ENCODE measurements at places on chromosomes 16 and 17.

DNA sequence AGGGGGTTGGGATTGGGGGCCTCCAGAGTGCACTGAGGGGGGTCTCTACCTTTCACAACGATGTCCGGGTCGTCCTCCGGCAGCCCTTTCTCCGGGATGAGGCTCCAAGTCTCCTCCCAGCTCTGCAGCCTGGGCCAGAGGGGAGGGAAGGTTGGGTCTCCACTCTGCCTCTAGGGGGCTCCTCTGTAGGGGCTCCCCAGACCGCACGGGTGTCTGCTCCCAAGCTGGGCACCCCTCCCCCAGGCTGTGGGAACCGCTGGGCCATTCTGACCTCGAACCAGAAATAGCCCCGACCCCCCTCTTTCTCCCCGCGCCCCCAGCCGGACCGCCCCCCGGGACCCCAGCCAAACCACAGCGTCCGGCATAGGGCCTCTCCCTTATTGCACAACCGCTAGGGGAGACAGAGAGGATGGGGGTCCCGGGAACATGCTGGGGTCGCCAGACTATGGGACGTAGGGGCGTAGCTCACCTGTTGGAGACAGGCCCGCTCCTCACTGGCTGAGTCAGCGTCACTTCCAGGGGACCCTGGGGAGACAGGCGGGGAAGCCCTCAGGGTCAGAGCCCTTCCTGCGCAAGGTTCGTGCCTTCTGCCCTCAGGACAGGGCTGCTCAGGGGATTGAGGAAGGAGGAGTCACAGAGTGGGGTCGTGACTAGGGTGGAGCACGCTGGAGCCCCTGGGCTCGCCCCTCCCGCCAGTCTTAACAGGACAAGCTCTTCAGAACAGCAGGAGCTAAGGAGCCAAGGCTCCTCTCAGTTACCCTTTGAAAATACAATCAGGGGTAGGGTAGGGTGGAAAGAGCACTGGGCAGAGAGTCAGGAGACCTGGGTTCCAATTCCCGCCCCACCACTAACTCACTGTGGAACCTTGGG, 2.7 kb downstream of the PLEKHH3 start:
- DNase-seq: no peak

DNA sequence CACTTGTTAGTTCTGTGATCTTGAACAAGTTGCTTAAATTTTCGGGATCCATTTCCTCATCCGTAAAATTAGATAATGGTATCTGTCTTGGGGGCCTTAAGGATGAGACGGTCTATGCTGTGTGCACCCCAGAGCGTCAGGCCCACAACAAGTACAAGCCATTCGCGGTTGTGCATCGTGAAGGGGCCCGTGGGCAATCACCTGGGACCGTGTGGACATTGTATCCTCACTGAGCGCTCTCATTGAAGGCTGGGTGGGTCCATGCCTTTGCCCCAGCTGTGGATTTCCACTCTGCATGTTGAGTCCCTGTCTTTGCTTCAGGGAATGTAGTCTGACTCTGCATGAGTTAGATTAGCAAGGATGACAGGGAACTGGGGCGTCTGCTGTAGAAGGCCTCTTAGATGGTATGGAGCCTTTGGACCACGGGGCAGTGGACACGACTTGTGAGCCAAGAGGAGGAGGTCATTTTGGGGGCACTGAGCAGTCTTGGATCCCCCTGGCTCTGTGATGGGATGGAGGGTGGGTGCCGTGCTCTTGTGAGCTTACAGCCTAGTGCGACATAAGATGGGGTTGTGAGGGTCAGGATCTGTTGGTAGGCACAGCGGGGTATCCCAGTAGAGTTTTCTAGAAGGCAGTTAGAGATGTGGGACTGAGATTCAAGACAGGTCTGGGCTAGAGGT, 89.5 kb downstream of the SNX29 start:
- no peak for DNase-seq

DNA sequence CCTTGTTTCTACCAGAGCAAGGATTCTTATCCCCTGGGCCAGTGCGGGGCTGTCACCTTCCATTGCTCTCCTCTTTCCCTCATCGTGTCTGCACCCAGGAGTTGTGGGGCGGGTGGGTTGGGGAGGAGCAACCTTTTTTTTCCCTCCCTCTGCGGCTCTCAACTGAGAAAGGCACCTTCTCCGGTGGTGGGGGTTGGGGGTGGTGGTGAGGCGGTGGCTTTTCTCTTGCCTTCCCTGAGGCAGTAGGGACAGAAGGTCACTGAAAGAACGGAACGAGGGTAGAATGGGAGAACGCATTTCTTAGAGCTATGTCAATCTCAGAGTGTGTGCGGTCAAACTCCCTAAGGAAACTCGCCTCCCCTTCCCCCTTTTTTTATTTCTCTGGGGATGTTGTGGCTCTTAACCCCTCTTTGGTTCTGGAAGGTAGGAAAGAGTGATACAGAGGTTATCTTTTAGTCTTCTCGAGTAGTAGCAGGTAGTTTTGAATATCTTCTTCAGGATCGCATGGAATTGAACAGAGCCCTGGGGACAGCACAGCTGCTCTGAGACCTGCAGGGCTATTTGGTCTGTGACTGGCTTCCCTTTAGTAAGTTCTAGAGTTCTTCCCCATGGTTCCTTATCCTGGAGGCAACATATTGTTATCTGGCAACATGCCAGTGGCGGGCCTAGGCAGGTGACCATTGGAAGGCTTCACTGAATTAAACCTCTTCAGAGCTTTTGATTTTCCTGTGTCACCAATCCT, 994 bp downstream of the CLTC start:
- peak; percentile 47 for DNase-seq

GRCh38 chr17:82309656-82310570, 7.5 kb downstream of the CD7 start:
- no peak for DNase-seq

GRCh38 chr17:37292429-37293139, 83.2 kb upstream of the C17orf78 start:
- no peak for DNase-seq

DNA sequence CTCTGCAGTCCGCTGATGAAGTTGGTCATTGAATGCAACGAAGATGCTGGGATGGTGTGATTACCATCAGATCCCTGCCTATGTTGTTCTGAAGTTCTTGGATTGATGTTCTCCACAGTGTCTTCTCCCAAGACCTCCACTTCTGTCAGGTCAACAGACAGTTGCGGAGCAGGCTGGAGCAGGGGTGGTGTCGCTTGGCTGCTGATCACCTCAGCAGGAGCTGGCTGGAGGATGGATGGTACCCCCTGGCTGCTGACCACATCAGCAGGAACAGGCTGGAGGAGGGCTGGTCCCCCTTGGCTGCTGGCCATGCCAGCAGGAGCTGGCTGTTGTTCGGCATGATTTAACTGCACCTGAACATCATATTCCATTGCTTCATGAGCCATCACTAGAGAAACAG, 5.6 kb downstream of the RFWD3 start:
- no peak for DNase-seq

- peak; percentile 81 for DNase-seq
Observed at GRCh38 chr17:29292071-29292991, 1.6 kb downstream of the NUFIP2 start.
